Neural progenitor cell (in vitro differentiated cells): ENCODE measurements at places on chromosomes 12 and 14. TPM values are rescaled to one million over a fixed set of nuclear protein-coding genes. Genes with fewer than 3 reads are reported as not detected.

DNA sequence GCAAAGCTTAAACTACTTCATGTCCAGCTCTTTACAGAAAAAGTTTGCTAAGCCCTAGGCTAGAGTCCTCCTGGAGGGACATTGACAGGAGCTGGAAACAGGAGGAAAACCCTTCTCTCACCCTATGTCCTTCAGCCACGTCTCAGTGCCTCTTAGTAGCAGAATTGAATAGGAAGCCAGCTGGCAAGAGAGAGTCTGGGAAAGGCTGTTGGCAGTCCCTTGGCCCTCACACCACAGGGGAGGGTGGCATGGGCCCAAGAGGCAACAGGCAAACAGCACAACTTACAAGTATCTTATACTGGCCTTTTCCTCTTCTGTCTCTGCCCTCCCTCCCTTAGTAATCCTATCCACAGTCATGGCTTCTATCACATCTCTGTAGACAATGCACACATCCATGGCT is 27.7 kb upstream of the DHRS2 start:
- H3K4me1 ChIP-seq, result no peaks in the 10 kb centered on the region
- H3K4me3 ChIP-seq, result no peak overlapping the region
- H3K27me3 ChIP-seq, result no peaks in the 10 kb centered on the region
- DNase-seq, result no peak
- H3K27ac ChIP-seq, result no peak overlapping the region
- H3K36me3 ChIP-seq, result no peaks in the 10 kb centered on the region

DNA sequence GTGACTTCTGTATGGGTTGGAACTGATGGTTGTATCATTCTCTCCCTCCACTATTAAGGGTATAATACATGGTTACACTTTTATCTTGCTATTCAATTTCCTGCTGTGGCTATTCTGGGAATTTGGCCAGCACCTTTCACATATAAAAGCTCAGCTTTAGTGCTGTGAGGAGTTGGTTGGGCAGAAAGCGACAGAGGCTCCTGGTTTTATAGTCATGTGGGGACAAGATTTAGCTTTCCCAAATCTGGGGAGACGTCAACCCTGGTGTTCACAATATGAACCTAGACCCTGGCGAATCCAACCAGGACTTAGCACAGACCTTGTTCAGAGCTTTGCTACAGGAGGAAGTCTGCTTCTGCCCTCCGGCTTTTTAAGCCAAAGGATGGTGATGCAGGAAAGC is 36.5 kb downstream of the FOS start:
- DNase-seq, result no peak
- H3K4me3 ChIP-seq, result no peak overlapping the region
- H3K27me3 ChIP-seq, result no peaks in the 10 kb centered on the region
- H3K27ac ChIP-seq, result no peak overlapping the region
- no peaks in the 10 kb centered on the region for H3K4me1 ChIP-seq
- no peaks in the 10 kb centered on the region for H3K36me3 ChIP-seq

- peak overlapping the region; percentile 26 for H3K27ac ChIP-seq
- H3K4me1 ChIP-seq, result peaks cover 36% of the 10 kb centered on the region
- H3K27me3 ChIP-seq, result peaks cover 57% of the 10 kb centered on the region
Measured at GRCh38 chr12:52010152-52010622, 3.4 kb downstream of the TAMALIN start.

GRCh38 chr14:69491193-69491592 is 6.7 kb downstream of the PLEKHD1 start:
- H3K27ac ChIP-seq, result no peak overlapping the region
- no peaks in the 10 kb centered on the region for H3K36me3 ChIP-seq
- no peak overlapping the region for H3K4me3 ChIP-seq
- DNase-seq, result no peak

- H3K36me3 ChIP-seq, result no peaks in the 10 kb centered on the region
- no peaks in the 10 kb centered on the region for H3K27me3 ChIP-seq
- H3K27ac ChIP-seq, result no peak overlapping the region
Measured at GRCh38 chr12:100141666-100141997, 1.0 kb downstream of the BLTP3B start.

The DENND5B gene
- total RNA-seq, result 21.2 and 24.2 TPM in 2 replicates

- no peaks in the 10 kb centered on the region for H3K27me3 ChIP-seq
- H3K27ac ChIP-seq, result no peak overlapping the region
- no peak for DNase-seq
- H3K4me3 ChIP-seq, result no peak overlapping the region
- no peaks in the 10 kb centered on the region for H3K36me3 ChIP-seq
Measured at GRCh38 chr12:51972849-51973273, 21.4 kb downstream of the ACVR1B start.

GRCh38 chr12:38921025-38921677 is 15.8 kb upstream of the CPNE8 start:
- no peaks in the 10 kb centered on the region for H3K36me3 ChIP-seq
- no peaks in the 10 kb centered on the region for H3K27me3 ChIP-seq
- DNase-seq, result peak; percentile 72
- no peak overlapping the region for H3K4me3 ChIP-seq

The ARHGEF40 gene
- 15.0 and 46.0 TPM in 2 replicates for total RNA-seq

GRCh38 chr14:105138551-105139111 is 29.9 kb downstream of the JAG2 start:
- H3K36me3 ChIP-seq, result no peaks in the 10 kb centered on the region
- no peaks in the 10 kb centered on the region for H3K4me1 ChIP-seq
- no peak for DNase-seq
- H3K27me3 ChIP-seq, result no peaks in the 10 kb centered on the region
- no peak overlapping the region for H3K4me3 ChIP-seq

The OTX2 gene
- total RNA-seq, result 453 and 513 TPM in 2 replicates

- H3K27me3 ChIP-seq, result no peaks in the 10 kb centered on the region
- no peak for DNase-seq
- no peak overlapping the region for H3K27ac ChIP-seq
- no peak overlapping the region for H3K4me3 ChIP-seq
- H3K36me3 ChIP-seq, result peaks cover 2% of the 10 kb centered on the region
- H3K4me1 ChIP-seq, result no peaks in the 10 kb centered on the region
Measured at GRCh38 chr12:44804068-44804467, 72.0 kb downstream of the NELL2 start.

The AMN gene
- 0.28 TPM in 1 of 2 replicates, not detected in the other for total RNA-seq

GRCh38 chr12:79250186-79250585 is 385.6 kb downstream of the SYT1 start:
- no peak for DNase-seq
- no peaks in the 10 kb centered on the region for H3K27me3 ChIP-seq
- H3K4me3 ChIP-seq, result no peak overlapping the region
- no peak overlapping the region for H3K27ac ChIP-seq
- H3K36me3 ChIP-seq, result no peaks in the 10 kb centered on the region
- H3K4me1 ChIP-seq, result peaks cover 5% of the 10 kb centered on the region

- peaks cover 100% of the 10 kb centered on the region for H3K27me3 ChIP-seq
- H3K4me3 ChIP-seq, result no peak overlapping the region
- DNase-seq, result no peak
Measured at GRCh38 chr12:53700567-53700966, 24.7 kb upstream of the ATP5MC2 start.

- H3K36me3 ChIP-seq, result no peaks in the 10 kb centered on the region
- DNase-seq, result no peak
- no peaks in the 10 kb centered on the region for H3K27me3 ChIP-seq
- H3K27ac ChIP-seq, result no peak overlapping the region
- H3K4me1 ChIP-seq, result peaks cover 49% of the 10 kb centered on the region
Measured at GRCh38 chr12:57895389-57896114, 45.8 kb upstream of the ATP23 start.

The MUCL1 gene
- total RNA-seq, result not detected in 2 replicates

DNA sequence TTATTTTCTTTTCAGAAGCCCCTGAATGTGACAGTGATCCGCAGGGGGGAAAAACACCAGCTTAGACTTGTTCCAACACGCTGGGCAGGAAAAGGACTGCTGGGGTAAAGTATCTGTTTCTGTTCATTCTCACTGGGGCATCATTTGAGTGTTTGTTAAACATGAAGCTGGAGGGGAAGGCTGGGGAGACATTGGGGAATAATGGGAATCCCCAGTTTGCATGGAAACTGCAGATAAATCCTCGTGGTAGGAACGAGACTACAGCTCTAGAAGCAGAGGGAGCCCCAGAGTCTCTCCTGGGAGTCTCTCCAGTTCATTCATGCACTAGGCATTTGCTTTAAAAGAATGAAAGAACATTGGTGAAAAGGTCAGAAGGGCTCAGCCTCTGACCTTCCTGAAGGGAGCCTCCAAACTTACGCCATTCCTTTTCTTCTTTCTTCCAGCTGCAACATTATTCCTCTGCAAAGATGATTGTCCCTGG is 2.5 kb upstream of the CFAP251 start:
- H3K4me3 ChIP-seq, result peak overlapping the region; percentile 4
- peak; percentile 65 for DNase-seq
- peaks cover 22% of the 10 kb centered on the region for H3K4me1 ChIP-seq
- no peaks in the 10 kb centered on the region for H3K36me3 ChIP-seq

The ERBB3 gene
- total RNA-seq, result 6.3 and 8.8 TPM in 2 replicates

DNA sequence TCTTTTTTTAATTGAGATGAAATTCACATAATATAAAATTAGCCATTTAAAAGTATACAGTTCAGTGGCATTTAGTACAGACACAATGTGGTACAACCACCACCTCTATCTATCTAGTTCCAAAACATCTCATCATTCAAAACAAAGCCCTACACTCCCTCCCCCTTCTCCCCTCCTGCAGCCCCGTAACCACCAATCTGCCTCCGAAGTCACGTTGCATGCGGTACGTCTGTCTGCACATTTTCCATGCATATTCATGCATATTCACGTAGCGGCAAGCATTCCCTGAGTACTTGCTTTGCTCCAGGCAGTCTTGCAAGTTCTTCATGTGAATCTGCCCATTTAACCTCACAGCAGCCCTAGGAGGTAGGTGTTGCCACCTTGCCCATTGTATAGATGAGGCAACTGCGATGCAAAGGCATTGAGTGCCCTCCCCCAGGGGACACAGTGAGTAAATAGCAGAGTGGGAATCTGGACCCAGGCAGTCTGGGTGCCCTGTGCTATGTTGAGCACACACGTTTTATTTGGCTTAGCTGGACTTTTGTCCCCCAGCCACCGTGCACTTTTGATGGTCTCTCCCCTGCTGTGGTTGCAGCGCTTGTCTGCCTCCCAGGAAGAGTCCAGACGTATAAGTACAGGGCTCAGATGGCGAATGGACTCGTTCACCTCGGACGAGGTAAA is 43.4 kb downstream of the RIN3 start:
- H3K4me1 ChIP-seq, result no peaks in the 10 kb centered on the region
- H3K27ac ChIP-seq, result no peak overlapping the region
- H3K27me3 ChIP-seq, result no peaks in the 10 kb centered on the region
- no peak for DNase-seq

The CDH24 gene
- total RNA-seq, result 15.0 and 35.9 TPM in 2 replicates

DNA sequence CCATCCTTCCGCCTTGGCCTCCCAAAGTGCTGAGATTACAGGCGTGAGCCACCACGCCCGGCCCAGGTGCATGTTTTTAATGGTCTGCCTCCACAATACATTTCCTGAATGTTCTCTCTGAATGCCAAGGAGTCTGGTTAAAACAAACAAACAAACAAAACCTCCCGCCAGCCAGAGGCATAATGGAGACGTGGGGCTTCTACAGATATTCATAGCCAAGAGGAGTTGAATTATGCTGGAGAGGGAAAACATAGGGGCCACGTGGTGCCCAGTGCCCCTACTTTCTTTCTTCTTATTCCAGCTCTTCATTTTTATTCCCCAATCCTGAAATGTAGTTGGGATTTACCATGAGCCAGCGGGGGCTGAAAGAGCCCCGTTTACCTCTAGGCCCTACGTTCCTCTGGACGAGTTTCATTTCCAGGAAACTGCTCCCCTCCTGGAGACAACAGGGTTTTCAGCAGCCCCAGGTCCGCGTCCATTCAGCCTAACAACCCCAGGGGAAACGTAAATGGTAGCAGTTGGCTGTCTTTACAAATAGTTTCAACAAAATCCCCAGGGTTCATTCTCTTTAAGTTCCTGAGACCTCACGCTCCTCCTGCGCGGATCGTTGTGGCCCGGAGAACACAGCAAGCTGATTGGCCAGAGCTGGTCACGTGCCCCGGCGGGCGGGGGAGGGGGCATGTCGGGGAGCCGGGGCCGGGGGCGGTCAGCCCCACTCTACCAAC is 108.5 kb upstream of the ESRRB start:
- DNase-seq, result peak; percentile 42
- no peaks in the 10 kb centered on the region for H3K27me3 ChIP-seq
- H3K4me1 ChIP-seq, result no peaks in the 10 kb centered on the region
- no peak overlapping the region for H3K4me3 ChIP-seq

DNA sequence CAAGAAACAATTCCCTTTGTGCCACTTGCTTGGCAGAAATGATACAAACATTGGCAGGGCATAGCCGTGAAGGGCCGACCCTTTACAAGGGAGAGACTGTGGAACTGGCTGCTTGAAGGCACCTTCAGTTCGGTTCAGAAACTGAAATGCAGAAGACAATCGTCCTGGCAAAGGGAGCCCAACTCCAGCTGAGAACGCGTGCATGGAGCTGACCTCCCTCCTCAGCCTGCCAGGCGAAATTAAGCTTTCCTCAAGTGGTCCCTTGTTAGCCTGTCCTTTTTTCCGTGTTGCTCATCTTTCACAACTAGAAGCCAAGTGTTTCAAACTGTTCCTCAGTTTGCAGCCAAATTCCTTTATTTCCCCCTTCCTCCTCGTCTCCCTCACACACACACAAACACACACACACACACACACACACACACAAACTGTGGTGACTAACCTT is 8.1 kb downstream of the LGR5 start:
- peaks cover 22% of the 10 kb centered on the region for H3K27me3 ChIP-seq
- no peak overlapping the region for H3K4me3 ChIP-seq
- peaks cover 4% of the 10 kb centered on the region for H3K4me1 ChIP-seq
